ENCODE measurements at places on chromosomes 6 and 20.

GRCh38 chr6:90537723-90538258 lies 49.1 kb downstream of the MAP3K7 start:
- DNase-seq: peak; percentile 1

- no peak for DNase-seq
These were observed 318.8 kb downstream of the BCKDHB start for GRCh38 chr6:80425089-80425823.

DNA sequence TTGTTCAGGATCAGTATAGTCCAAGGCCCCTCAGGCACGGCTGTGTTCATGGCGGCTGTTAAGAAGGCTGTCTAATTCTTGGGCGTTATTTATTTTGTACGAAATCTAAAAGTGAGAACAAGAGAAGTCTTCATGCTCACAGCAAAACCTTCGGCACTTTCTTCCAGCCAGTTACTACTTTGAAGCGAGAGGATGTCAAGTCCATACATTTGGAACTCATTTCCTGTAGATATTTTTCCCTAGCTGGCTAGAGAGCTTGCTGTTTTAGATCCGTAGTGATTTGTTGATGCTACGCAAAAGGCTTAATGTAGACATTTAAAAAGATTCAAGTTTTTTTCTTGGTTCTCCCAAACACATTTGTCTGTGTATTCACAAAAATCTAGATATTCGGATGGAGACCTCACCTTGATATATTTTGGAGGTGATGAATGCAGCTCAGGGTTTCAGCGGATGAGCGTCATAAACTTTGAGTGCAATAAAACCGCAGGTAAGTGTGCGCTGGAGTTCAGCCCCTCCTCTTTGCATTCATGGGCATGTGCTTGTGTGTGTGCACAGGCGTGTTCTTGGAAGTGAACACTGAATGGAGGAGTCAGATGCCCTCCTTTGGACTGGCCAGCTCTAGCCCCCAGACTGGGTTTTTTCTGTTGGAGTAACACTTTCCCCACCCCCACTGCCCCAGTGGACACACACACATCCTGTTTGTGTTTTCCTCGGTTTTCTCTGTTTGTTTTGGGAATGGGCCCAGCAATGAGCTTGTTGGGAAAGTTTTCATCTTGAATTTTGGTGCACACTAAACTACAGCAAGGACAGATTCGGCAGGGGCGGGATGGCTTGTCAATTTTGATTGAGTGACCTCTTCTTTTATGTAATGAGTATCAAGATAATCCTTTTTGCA lies 65.4 kb downstream of the IGF2R start:
- DNase-seq: no peak

DNA sequence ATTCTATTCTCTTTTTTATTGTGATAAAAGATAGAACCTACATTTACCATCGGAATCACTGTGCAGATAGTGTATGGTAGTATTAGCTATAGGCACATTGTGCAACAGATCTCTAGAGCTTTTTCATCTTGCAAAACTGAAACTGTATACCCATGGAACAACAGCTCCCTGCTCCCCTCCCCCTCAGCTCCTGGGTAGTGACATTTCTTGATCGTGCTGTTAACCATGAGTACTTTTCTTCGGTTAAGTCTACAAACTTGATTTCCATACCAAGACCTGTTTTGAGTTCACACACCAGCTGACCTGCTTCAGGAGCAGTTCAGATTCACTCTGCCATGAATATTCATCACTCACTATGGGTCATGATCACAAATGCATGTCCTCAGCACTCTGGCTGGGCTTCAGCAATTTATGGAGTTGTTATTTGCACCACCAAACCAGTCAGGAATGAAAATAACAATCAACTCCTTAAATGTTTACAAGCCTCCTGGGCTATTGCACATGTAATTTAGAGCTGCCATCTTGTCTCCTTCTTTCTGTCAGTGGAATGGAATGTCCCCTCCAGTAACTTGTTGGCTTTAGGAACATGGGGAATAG lies 32.8 kb downstream of the PRDM1 start:
- no peak for DNase-seq

- no peak for DNase-seq
These were observed 396.5 kb downstream of the SMOC2 start for GRCh38 chr6:168837254-168838036.

DNA sequence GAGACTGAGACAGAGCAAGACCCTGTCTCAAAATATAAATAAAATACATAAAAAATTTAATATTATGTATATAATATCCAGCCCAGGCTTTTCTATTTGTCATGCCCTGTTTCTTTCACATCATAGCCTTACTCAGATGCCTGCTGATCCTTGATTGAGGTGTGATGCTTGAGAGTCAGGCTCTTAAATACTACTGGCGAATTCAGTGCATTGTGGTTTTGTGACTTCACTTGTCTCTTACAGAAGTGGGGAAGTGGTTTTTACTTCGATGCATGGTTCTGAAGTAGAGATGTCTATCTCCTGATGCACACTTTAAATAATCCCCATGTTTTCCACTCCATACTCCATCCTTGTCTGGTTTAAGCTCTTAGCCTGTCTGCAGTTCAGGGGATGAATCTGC lies 29.1 kb downstream of the ASXL1 start:
- DNase-seq: no peak

GRCh38 chr6:140043357-140043756 lies 668.9 kb upstream of the CITED2 start:
- no peak for DNase-seq
